ENCODE measurements at places on chromosomes 13 and 19. TPM values are rescaled to one million over a fixed set of nuclear protein-coding genes. Genes with fewer than 3 reads are reported as not detected.

The ZNF132 gene
- 4.3 TPM for total RNA-seq

The CYSLTR2 gene
- total RNA-seq, result not detected

The C19orf18 gene
- not detected for total RNA-seq

The KLHL26 gene
- 5.7 TPM for total RNA-seq

The CYP2A7 gene
- total RNA-seq, result not detected

The GTF2F2 gene
- total RNA-seq, result 55.2 TPM

The CHAF1A gene
- total RNA-seq, result 44.1 TPM

The ZNF225 gene
- total RNA-seq, result 2.9 TPM

The FUT3 gene
- total RNA-seq, result not detected

The NALCN gene
- total RNA-seq, result 3.3 TPM

The FGF22 gene
- not detected for total RNA-seq

The ZNF560 gene
- 0.47 TPM for total RNA-seq

The BTBD2 gene
- 66.6 TPM for total RNA-seq

The PTGIR gene
- total RNA-seq, result 1.7 TPM

The KLHL1 gene
- not detected for total RNA-seq

The ZNF93 gene
- total RNA-seq, result 0.05 TPM

The GPC6 gene
- total RNA-seq, result 4.7 TPM

The SELENOV gene
- not detected for total RNA-seq

The KLK14 gene
- total RNA-seq, result not detected

The CD22 gene
- total RNA-seq, result 23.2 TPM

The SIGLEC5 gene
- not detected for total RNA-seq

The BRSK1 gene
- 7.6 TPM for total RNA-seq

The CYP4F11 gene
- not detected for total RNA-seq

The C1QTNF9 gene
- 0.51 TPM for total RNA-seq

The PPP1R13L gene
- 18.9 TPM for total RNA-seq

The ELSPBP1 gene
- total RNA-seq, result not detected

The KIR3DL2 gene
- total RNA-seq, result not detected

The LGALS7 gene
- not detected for total RNA-seq
